ENCODE measurements at places on chromosomes 1 and 21.

GRCh38 chr1:162372159-162373071 lies 4.2 kb downstream of the SPATA46 start:
- no peak for DNase-seq

DNA sequence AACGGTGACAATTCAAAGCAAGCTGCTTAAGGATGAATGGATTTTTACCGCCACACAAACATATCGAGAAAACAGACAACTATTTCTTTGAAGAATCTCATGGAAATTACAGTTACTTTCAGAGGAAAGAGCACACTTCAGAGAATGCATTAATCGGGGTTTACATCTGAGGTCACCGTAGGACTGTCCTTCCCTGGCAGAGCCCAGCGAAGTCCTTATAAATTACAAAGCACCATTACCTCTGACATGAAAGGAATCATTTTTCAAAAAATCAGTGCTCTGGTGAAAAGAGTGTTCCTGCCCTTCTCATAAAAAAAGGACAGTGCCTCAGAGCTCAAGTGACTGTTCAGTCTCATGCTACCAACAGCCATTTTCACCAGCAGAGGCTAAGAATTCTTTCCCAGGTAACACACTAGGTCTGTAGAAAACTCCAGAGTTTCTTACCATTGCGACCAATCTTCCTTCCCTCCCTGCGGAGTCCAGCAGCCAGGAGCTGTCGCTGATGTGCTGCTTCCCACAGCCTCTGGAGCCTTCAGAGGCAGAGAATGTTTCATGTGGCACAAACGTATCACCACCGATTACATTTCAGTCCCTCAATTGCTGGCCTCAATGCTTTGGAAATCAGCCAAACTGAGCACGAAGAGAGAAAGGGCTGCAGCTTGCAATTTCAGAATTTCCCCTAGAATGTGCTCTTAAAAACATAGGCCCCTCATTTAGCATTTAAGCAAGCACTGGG lies 75.4 kb downstream of the PLD5 start:
- no peak for DNase-seq

- no peak for DNase-seq
These were observed 22.8 kb upstream of the SSBP3 start for GRCh38 chr1:54428837-54429518.

- no peak for DNase-seq
These were observed 1.9 kb upstream of the CSRP1 start for GRCh38 chr1:201508809-201509208.

DNA sequence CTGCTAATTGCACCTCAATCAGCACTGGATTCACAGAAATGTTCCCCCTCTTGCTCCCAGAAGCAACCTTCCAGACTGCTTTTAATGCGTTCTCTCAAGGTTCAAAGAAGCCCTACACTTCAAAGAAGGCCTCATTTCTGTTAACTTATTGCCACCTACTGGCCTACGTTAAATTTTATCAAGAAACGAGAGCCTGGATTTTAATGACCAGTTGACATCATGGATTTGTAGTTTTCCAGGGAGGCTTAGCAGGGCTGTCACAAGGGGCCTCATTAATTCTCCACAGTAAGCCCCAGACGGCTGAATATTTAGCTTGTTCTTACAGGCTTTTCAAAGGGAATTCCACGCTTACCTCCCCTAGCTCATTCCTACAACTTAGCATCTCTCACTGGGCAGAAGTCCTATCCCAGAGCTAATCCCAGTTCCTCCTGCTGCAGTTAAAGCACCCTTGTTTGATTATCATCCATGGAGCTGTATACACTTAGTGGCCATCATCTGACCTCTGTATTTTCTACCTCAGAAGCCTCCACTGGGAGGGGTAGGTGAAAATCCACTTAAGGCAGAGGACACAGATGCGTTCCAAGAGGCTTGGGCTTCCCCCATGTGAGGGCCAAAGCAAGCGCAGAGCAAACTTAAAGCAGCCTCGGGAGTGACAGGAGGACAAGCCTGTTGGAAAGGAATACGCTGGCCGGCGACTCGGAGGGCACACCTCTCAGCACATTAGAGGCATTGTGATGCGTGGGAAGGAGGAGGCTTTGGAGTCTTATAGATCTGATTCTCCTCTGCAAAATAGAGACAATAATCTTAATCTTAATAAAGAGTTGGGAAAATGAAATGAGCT lies 32.2 kb upstream of the CYP4X1 start:
- DNase-seq: no peak

- DNase-seq: no peak
These were observed 24.4 kb downstream of the SZRD1 start for GRCh38 chr1:16391411-16391810.

Data from NCI-H187 treated with DMSO at 0.1 percent for 48 hours (cell line).